ENCODE measurements at places on chromosomes 3 and 15. TPM values are rescaled to one million over a fixed set of nuclear protein-coding genes. Genes with fewer than 3 reads are reported as not detected.

PTH1R gene
- total RNA-seq = 1.00 TPM

DISP2 gene
- under 0.01 TPM for total RNA-seq

IL12A gene
- total RNA-seq = 4.1 TPM

SV2B gene
- total RNA-seq = under 0.01 TPM

MUC4 gene
- under 0.01 TPM for total RNA-seq

LMAN1L gene
- total RNA-seq = not detected

GATM gene
- 0.44 TPM for total RNA-seq

ROPN1 gene
- not detected for total RNA-seq

DAZL gene
- not detected for total RNA-seq

ANKRD34C gene
- not detected for total RNA-seq

ALS2CL gene
- 1.4 TPM for total RNA-seq

KBTBD12 gene
- total RNA-seq = not detected

SOX14 gene
- total RNA-seq = not detected

THBS1 gene
- 214 TPM for total RNA-seq

EOMES gene
- not detected for total RNA-seq

SPESP1 gene
- total RNA-seq = 3.2 TPM

PPP1R14D gene
- total RNA-seq = not detected

CSPG4 gene
- total RNA-seq = 122 TPM

PFN2 gene
- total RNA-seq = 286 TPM

AGTR1 gene
- total RNA-seq = 0.55 TPM

DUOX2 gene
- not detected for total RNA-seq

DUOX1 gene
- total RNA-seq = not detected

NCEH1 gene
- total RNA-seq = 28.1 TPM

PLSCR4 gene
- total RNA-seq = 18.1 TPM

STRIT1 gene
- not detected for total RNA-seq

ANKRD63 gene
- not detected for total RNA-seq

SH2D7 gene
- total RNA-seq = not detected

CMTM6 gene
- 107 TPM for total RNA-seq

FYTTD1 gene
- 48.5 TPM for total RNA-seq

WWTR1 gene
- total RNA-seq = 24.1 TPM

BTLA gene
- total RNA-seq = not detected

CRBN gene
- total RNA-seq = 80.2 TPM

LEKR1 gene
- total RNA-seq = 1.3 TPM

KCNH8 gene
- total RNA-seq = under 0.01 TPM

All from uterine smooth muscle cell (primary cell).